ENCODE measurements at places on chromosomes 3 and 15.

DNA sequence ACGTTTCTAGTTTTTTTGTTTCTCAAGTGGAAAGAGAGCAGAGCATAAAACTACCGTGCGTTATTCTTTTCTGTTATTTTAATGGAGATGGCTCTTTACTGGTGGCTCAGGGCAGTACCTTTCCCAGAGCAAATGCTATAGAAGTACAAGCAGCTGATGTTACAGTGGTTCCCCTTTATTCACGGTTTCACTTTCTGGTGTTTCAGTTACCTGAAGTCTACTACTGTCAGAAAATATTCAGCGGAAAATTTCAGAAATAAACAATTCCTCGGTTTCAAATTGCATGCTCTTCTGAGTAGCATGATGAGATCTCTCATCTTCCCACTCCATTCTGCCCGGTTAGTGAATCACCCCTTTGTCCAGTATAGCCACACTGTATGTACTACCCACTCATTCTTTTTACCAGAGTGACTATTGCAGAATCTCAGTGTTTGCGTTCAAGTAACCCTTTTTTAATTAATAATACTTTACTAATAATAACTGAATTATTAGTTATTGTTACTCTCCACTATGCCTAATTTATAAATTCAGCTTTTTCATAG lies 597.5 kb upstream of the ROBO2 start:
- no peak for DNase-seq

GRCh38 chr15:71502077-71502432 lies 308.3 kb upstream of the NR2E3 start:
- DNase-seq, result no peak

DNA sequence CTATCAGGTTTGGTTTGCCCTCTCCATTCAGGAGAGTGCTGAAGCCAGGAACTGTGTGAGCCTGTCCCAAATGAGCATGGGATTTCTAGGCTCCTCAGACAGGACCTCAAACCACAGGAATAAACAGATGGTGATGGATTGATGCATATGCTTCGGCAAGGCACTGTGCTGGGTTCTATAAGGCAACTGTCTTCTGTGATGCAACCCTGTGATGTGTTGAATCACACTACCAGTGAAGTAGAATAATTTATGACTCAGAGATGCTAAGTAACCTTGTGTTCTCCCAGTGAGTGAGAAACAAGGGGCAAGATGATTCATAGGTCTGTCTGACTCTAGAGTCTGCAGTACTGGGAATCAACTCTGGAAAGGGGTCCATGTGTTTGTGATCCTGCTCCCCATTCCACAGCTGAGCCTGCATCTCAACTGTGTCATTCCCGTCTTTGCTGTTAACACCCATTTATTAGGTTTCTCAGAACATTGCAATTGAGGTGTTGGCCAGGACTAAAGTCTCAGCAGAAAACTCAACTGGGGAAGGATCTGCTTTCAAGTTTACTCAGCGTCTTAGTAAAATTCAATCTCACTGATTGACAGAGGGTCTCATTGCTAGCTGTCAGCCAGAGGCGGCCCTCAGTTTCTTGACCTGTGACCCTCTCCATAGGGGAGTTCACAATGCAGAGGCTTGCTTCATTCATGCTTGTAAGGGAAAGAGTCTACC lies 510.1 kb upstream of the CFAP20DC start:
- DNase-seq, result peak; percentile 99

DNA sequence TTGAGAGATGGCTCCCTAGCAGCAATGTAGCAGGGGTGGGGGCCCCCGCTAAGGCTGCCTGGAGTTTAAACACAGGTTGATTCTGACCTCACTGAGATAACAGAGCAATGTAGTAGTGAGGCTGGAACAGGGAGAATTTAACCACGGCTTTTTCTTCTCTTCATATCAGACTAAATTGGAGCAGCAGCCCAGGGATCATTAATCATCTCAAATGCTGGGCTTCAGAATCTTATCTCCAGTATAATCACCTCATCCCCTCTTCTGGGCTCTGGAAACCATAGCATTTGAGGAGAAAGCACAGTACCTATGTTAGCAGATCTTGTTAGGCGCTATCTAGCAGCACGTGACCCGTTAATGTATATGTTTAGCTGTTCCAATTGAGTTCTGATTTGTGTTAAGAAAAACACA lies 25.4 kb upstream of the DET1 start:
- DNase-seq, result no peak

GRCh38 chr3:170961616-170962400 lies 53.4 kb upstream of the EIF5A2 start:
- DNase-seq, result peak; percentile 33

DNA sequence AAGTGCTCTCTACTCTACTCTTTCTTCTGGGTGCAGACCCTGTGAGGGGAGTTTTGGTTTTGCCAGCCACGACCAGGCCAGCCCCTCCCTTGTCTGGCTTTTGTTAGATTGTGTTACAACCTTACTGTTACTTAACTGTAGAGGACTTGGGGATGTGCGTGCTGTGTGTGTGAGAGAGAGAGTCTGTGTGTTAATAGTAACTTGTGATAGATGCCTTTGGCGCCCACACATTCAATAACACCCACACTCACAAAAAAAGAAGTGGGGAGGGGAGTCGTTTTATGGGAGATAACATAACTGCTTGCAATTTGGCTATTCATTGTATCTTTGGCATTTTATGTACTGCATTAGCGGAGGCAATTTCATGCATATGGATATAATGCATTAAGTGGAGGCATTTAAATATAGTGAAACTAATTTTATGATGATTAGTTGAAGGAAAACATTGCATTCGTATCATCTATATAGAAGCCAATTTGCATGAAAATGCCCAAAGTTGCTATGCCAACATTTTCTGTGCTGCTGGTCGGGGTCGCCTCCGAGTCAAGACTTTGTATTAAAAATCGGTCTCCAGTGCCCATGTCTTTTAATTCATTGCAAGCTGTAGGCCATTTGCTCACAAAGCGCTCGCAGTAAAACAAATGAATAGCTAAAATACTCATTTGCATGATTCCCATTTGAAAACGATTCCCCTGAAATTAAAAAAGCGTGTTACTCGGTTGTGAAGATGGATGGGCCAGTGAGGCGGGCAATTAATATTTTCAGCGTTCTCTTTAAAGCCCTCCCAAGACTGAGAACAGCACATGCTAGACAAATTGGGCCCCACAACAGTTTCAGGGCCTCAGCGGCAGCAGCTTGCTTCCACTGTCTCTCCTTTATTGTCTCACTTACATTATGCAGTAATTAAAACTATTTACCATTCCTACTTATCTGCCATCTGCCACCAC lies 158.5 kb upstream of the SMAD3 start:
- no peak for DNase-seq

DNA sequence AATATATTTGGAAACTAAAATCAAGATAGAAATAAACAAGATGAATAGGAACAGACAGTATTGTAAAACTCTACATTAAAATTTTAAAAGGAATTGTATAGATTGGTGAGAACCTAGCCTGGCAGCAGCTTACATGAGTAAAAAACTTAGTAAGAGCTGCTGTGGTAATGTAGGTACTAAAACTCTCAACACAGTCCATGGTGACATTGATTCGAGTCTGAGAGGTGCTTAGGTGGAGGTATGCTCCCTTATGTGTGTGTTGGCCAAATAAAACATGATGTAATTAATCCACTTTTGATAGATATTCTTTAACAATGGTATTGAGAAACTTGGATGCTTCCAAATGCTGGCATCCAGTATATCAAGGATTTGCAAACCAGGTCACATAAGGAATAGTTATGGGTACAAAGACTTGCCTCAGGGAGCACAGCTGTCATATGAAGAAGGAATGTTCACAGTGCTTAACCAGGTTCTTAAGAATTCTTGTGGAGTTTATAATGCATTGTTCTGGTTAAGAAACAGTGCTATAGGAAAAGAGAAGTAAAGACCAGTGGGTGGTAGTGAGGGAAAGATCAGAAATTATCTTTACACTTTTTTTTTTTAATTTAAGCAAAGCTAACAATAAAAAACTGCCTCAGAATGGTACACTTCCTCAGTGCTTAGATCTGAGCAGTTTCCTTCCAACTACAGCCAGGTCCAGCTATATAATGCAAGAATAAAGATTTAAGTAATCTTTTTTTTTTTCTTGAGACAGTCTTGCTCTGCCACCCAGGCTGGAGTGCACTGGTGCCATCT lies 24.6 kb upstream of the IL20RB start:
- DNase-seq, result no peak

GRCh38 chr3:34225821-34226366 lies 427.5 kb downstream of the PDCD6IP start:
- no peak for DNase-seq

DNA sequence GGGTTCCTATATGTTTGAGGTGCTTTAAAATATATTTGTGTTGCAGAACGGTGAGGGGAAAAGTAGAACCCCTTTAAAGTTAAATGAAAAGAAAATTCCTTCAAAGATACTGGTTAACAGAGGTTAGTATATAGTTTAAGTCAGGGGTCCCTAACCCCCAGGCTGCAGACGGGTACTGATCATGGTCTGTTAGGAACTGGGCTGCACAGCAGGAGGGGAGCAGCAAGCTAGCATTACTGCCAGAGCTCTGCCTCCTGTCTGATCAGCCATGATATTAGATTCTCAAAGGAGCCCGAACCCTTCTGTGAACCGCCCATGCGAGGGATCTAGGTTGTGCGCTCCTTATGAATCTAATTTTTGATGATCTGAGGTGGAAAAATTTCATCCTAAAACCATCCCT lies 37.5 kb upstream of the RFX7 start:
- no peak for DNase-seq

DNA sequence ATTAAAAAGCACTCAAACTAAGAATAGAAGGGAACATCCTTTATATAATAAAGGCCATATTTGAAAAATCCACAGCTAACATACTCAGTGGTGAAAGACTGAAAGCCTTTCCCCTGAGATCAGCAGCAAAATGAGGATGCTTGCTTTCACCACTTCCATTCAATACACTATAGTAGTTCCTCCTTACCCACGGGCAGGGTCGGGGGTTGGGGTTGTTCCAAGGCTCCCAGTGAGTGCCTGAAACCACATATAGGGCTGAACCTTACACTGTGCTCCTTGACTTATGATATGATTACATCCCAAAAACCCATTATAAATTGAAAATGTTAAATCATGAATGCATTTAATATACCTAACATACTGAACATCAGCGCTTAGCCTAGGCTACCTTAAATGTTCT lies 37.7 kb downstream of the ALDH1L1 start:
- DNase-seq, result no peak

- DNase-seq, result peak; percentile 65
Measured at GRCh38 chr3:32403663-32404062, 12.0 kb downstream of the CMTM7 start.

DNA sequence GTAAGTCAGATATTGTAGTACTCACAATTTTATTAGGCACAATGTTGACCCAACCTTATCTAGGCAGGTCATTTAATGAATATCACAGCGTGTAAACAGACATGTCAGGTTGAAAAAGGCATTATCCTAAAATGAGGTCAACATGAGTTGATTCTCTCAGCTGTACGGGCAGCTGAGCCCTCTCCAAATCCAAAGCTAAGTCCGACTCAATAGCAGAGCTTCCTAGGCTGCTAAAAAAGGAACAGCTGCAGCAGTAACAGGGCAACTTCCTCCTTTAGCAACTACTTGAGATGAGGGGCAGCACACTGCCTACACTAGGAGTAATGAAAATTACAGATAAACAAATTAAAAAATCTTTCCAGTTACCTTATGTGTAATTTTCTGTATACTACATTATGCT lies 189.2 kb downstream of the CADM2 start:
- no peak for DNase-seq

DNA sequence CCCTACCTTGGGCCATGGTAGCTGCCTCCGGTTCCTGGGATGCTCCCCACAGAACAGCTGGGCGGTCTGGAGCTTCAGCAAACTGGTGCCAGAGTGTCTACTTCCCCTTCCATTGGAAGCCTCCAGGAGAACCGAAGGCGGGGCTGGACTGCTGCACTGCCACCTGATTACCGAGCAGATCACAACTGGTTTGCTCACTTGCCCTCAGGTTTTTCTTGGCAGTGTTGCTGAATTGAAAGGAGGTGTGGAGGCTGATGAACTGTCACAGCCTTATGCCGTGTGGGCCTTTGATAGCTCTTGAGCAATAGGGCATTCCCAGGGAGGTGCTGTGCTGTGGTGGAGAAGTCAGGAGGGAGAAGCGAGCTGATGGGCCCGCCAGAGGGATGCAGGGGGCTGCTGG lies at the start of gene TGM5:
TGM5 (minus strand) TSS at position 95 of the 400 bp plus-strand sequence; CDS start at position 16, 79 bp downstream.
- no peak for DNase-seq

GRCh38 chr3:133410191-133410892 lies 10.5 kb downstream of the BFSP2 start:
- no peak for DNase-seq

- no peak for DNase-seq
Measured at GRCh38 chr3:79115458-79115857, 652.3 kb downstream of the ROBO1 start.

DNA sequence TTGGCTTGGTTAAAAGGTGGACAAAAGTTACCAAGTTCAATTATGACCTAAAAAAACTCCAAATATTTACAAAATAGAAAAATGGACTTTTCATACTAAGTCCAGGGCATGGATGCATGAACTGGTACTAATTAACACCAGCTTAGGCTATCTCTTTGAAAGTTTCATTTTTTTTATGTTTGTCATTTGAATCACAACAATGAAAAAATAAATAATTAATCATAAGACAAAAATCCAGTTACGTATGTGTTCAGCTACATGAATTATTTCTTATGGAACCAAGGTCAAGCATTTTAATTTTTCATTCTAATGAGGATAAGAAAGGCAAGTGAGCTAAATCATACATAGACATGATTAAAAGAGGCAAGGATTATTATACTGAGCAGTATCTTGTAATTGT lies 23.7 kb upstream of the STRIT1 start:
- no peak for DNase-seq
